ENCODE measurements at places on chromosomes 11 and 22.

GRCh38 chr22:32326647-32327046 lies 31.0 kb upstream of the RFPL3 start:
- H3K4me1 ChIP-seq = peaks cover 3% of the 10 kb centered on the region
- H3K36me3 ChIP-seq = no peaks in the 10 kb centered on the region
- H3K27me3 ChIP-seq = no peaks in the 10 kb centered on the region
- H3K4me3 ChIP-seq = no peak overlapping the region

DNA sequence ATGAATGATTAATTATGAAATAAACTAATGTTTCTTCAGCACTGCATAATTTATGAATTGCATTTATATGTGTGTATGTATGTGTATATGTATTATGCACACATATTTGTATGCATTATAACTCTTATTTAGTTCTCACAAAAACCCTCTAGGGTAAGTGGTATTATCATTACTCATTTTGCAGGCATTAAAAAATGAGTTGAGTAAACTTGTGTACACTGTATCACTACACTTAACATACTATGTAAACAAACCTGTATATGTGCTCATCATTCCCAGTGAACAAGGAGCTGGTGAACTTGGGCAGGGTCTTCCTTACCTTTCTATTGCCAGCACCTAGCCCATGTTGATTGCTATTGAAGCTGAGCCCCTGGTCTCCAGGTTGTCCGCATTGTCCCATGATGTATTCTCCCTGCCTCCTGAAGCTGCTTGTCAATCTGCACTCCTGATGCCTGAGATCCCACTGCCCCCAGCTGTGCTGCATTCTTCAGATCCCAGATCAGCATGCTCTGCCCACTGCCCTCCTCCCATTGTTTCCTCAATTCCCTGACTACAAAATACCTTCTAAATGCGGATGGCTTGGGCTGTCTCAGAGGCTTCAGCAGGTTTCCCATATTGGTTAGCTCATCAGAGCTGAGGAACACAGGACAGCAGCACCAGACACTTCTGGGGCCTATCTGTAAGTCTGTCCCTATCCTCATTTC lies 267.9 kb upstream of the SESN3 start:
- no peaks in the 10 kb centered on the region for H3K4me1 ChIP-seq
- H3K27me3 ChIP-seq = no peaks in the 10 kb centered on the region
- DNase-seq = peak; percentile 49
- H3K36me3 ChIP-seq = no peaks in the 10 kb centered on the region
- H3K27ac ChIP-seq = no peak overlapping the region

DNA sequence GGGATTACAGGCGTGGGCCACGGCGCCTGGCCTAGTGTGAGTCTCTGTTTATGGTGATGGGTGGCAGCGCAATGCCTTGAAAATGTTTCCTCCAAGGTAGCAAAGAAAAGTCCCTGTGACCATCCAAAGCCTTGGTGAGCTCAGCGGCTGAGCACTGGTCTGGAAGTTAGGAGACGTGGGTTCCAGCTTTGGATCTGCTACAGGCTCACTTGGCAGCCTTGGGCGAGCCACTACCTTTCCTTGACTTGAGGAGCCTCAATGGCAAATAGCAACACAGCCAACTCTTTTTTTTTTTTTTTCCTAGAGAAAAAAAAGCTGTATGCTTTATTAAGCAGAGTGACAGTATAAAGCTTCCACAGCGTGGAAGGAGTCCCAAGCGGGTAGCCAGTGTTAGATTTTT lies 61.3 kb upstream of the RASD2 start:
- H3K4me3 ChIP-seq = no peak overlapping the region
- H3K27ac ChIP-seq = no peak overlapping the region
- H3K36me3 ChIP-seq = no peaks in the 10 kb centered on the region
- no peak for DNase-seq

DNA sequence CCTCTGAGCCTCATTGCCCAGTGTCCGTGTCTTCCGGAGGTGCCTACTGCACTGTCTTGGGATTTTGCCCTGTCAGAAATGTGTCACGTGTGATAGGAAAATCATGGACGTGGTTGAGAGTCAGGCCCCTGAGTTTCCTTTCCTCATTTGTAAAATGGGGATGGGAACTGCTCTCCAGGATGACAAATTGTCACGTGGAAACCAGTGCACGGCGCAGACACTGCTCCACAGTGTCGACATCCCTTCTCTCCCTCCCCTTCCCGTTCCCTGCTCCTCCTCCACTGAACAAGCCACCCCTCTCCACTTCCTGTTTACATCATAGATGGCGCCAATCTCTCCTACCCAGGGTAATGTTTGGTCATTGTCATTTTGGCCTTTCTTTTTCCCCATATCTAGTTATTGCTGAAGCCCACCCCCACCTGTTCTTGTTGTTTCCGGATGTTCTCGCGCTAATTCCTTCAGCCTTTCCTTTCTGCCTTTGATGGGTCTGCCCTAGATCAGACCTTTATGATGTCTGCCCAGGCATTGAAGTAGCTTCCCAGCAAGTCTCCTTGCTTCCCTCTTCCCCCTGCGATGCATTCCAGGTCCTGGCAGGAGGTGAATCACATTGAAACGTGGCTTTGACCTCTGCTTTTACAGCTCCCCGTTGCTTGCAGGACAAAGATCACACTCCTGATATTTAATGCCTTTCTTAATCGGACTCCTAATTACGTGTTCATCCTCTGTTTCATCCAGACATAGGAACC lies 91.8 kb downstream of the TBC1D22A start:
- DNase-seq = no peak
- H3K36me3 ChIP-seq = peaks cover 8% of the 10 kb centered on the region
- peaks cover 2% of the 10 kb centered on the region for H3K4me1 ChIP-seq

GRCh38 chr11:9962722-9963121 lies 298.8 kb downstream of the SWAP70 start:
- DNase-seq = no peak
- no peak overlapping the region for H3K4me3 ChIP-seq
- no peak overlapping the region for H3K27ac ChIP-seq
- H3K36me3 ChIP-seq = peaks cover 8% of the 10 kb centered on the region
- no peaks in the 10 kb centered on the region for H3K4me1 ChIP-seq
- no peaks in the 10 kb centered on the region for H3K27me3 ChIP-seq

DNA sequence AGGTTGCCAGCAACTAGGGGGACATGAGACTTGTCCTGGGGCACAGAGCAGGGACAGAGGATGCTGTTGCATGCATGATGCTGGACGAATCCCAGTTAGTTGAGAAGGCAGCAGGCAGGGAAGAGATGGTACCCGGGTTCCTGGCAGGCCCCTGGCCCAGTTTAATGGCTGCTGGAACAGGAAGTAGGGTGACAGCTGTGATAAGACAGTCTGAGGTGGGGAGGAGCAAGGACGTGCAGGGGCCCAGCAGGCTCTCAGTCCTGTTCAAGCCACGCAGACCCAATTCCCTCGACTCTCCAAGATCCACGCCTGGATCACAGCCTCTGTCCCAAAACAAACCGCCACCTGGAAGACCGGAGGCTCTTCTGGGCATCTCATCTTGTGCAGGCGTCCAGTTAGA lies 32.0 kb downstream of the LRRC10B start:
- no peak overlapping the region for H3K27ac ChIP-seq
- H3K27me3 ChIP-seq = no peaks in the 10 kb centered on the region
- H3K4me3 ChIP-seq = no peak overlapping the region
- peaks cover 12% of the 10 kb centered on the region for H3K4me1 ChIP-seq
- no peaks in the 10 kb centered on the region for H3K36me3 ChIP-seq

- H3K27ac ChIP-seq = no peak overlapping the region
- H3K27me3 ChIP-seq = no peaks in the 10 kb centered on the region
- H3K4me3 ChIP-seq = no peak overlapping the region
Measured at GRCh38 chr11:20844630-20845029, 175.2 kb downstream of the NELL1 start.

DNA sequence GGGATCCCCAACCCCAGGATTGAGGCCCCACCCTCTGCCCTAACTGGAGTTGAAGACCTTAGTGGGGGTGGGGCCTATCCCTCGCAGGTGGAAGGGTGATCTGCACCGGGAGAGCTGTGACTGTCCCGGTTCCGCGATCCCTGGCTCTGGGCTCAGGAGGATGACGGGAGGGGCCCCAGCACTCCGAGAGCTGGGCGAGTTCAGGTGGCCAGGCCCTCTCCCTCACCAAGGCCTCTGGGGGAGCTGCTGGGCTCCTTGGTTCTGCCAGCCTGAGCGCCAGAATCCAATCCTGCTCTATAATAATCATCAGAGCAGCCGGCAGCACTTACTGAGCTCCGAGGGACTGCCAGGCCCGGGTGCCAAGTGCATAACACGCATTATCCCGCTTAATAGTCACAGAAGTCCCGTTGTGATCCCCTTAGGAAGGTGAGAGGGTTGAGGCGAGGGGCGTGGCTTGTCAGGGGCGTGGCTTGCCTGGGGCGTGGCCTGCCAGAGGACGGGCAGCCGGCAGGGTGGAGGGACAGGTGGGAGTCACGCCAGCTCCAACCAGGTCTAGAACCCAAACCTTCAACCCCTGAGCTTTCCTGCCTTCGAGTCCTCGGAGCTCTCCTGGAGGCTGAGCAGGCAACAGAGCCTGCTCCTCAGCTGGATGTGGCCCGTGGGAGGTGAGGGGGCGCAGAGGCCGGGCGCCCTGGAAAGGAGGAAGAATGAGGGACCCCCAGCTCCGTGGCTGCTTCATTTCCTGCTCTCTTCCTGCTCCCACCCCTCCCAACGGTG lies 7.3 kb upstream of the SYT7 start:
- H3K36me3 ChIP-seq = no peaks in the 10 kb centered on the region
- peak; percentile 41 for DNase-seq
- no peak overlapping the region for H3K4me3 ChIP-seq
- H3K27ac ChIP-seq = no peak overlapping the region
- H3K4me1 ChIP-seq = peaks cover 13% of the 10 kb centered on the region
- H3K27me3 ChIP-seq = no peaks in the 10 kb centered on the region

DNA sequence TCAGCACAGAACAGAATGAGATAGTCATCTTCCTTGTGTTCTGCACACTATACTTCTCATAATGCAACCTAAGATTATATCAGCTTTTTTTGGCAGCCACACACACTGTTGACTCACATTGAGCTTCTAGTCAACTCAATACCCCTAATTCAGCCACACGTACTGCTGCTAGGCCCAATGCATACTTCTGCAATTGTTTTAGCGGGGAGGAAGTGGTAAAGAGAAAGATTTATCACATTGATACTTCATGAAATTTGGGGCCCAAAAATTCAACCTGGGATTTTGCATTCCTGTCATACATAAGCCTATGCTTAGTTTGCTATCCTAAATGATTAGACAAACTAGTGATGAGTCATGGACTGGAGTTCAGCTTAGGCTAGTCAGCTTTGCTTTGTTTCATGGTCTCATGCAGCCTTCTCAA lies 8.6 kb upstream of the UPB1 start:
- no peak overlapping the region for H3K27ac ChIP-seq
- no peaks in the 10 kb centered on the region for H3K36me3 ChIP-seq
- H3K4me3 ChIP-seq = no peak overlapping the region
- H3K4me1 ChIP-seq = no peaks in the 10 kb centered on the region

DNA sequence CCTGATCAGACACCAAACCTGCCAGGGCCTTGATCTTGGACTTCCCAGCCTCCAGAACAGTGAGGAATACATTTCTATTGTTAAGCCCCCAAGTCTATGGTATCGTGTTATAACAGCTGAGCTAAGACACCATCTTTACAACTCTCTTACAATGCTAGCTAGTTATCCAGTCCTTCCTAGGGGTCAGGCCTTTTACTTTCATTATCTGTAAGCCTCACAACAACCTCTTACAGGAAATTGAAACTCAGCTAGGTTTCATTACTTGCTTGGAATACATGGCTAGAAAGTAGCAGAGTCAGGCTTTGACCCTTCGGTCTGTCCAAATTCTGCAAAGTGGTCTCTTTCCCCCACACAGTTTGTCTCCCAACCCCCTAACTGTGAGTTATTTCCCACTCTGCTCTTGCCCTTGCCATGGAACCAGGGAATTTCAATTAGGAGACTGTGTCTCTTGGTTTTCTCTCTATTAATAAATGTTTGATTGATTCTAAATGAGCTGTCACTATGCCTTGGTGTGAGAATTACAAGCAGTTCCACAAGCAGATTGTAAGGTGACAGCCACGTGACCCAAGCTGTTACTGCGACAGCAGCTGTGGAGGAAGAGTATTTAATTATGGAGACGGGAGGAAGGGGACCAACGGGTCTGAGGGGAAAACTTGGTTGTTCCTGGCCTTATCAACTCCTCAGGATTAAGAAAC lies 38.4 kb upstream of the CLMP start:
- no peaks in the 10 kb centered on the region for H3K36me3 ChIP-seq
- DNase-seq = no peak
- H3K27ac ChIP-seq = no peak overlapping the region
- H3K27me3 ChIP-seq = no peaks in the 10 kb centered on the region

- no peak for DNase-seq
- no peaks in the 10 kb centered on the region for H3K27me3 ChIP-seq
- no peaks in the 10 kb centered on the region for H3K36me3 ChIP-seq
- no peak overlapping the region for H3K4me3 ChIP-seq
- H3K4me1 ChIP-seq = peaks cover 4% of the 10 kb centered on the region
Measured at GRCh38 chr22:27406389-27406861, 395.1 kb downstream of the MN1 start.

GRCh38 chr11:111310723-111311122 lies 12.4 kb downstream of the POU2AF3 start:
- H3K27ac ChIP-seq = no peak overlapping the region
- no peak for DNase-seq
- no peak overlapping the region for H3K4me3 ChIP-seq
- H3K36me3 ChIP-seq = no peaks in the 10 kb centered on the region

- H3K27ac ChIP-seq = no peak overlapping the region
- no peak for DNase-seq
- peaks cover 6% of the 10 kb centered on the region for H3K4me1 ChIP-seq
- no peaks in the 10 kb centered on the region for H3K36me3 ChIP-seq
- peak overlapping the region; percentile 60 for H3K4me3 ChIP-seq
Measured at GRCh38 chr22:26588729-26589366, 1.1 kb downstream of the TPST2 start.

DNA sequence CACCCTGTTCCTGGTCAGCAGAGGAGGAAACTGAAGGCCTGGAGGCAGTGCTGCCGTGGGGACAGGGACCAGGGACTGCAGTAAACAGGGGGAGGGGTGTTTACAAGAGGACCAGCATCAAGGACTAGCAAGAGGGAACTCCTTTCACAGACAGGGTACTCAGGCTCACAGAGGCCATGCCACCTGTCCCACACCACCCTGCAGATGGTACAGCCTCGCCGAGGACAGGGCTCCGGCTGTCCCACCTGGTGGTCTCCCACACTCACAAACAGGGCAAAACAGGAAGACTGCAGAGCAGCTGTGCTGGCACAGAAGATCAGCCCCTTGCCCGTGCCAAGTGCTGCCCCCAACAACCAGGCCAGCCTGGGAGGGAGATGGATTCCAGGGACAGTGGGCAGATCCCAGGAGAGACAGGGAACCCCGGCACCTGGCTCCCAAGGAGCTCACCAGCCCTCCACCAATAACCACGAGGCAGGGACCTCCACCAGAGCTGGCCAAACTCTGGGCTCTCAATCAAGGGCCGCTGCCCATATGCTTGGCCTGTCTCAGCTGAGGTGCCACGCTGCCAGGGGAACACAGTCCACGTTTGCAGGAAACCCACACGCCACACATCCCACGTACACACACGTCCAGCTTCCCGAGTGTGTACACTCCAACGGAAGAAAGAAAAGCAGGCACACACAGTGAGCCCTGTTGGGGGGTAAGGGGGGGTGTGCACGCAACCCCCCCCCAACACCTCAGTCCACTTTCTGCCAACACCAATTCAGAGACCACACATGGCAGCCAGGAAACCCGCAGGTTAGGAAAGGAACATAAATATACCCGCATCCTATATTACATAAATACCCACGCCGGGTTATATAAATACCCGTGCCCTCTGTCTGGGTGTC lies 2.1 kb downstream of the CSNK1E start:
- peak overlapping the region; percentile 70 for H3K4me3 ChIP-seq
- H3K27ac ChIP-seq = peak overlapping the region; percentile 41
- H3K36me3 ChIP-seq = peaks cover 27% of the 10 kb centered on the region
- DNase-seq = no peak
- H3K27me3 ChIP-seq = no peaks in the 10 kb centered on the region
- peaks cover 34% of the 10 kb centered on the region for H3K4me1 ChIP-seq
